Umbilical cord (tissue), 2 donors: ENCODE measurements at places on chromosomes 11 and 22.

GRCh38 chr22:18058371-18059093 lies 19.3 kb upstream of the PEX26 start:
- no peak for DNase-seq

GRCh38 chr22:27597703-27598444 lies 203.7 kb downstream of the MN1 start:
- no peak for DNase-seq

DNA sequence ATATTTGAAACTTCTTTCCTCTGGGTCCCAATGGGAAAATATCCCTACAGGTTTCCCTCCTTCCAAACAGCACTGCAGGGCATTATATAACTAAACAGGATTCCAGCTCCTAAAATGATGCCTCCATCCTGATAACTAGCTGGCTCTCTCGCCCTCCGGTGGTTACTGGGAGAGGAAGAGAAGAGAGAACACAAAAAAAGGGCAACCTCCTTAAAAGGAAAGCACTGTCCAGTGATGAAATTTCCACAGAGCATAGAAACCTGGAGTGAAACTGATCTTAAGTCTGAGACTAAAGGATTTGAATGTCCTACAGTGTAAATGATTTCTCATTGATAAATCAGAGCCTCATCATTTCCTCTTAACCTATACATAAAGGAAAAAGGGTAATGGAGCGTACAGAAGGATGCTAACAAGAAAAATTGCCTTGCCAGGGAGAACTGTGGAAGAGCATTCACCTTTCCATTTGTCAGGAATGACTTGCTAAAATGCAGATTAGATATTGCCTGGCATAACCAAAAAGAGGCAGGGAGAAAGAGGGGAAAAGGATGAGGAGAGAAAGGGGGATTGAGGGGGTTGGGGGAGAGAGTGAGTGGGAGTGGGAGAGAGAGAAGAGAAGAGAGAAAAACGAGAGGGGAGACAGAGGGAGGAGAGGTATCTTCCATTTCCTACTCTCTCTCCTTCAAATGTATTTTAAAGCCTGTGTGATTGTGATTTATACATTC lies 121.3 kb downstream of the APOL5 start:
- DNase-seq: peak; percentile 90

GRCh38 chr11:2517016-2517385 lies 72.2 kb downstream of the KCNQ1 start:
- no peak for DNase-seq

DNA sequence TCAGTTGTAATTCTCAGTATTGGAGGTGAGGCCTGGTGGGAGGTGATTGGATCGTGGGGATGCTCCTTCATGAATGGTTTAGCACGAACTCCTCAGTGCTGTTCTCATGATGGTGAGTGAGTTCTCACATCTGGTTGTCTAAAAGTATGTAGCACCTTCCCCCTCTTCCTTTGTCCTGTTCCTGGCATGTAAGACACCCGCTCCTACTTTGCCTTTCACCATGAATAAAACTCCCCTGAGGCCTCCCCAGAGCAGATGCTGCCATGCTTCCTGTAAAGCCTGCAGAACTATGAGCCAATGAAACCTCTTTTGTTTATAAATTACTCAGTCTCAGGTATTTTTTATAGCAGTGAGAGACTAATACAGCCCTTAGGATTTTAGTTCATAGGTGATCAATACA lies 191.5 kb downstream of the MAML2 start:
- no peak for DNase-seq

- DNase-seq: no peak
Observed at GRCh38 chr22:21736084-21736642, 569 bp upstream of the YPEL1 start.

- no peak for DNase-seq
Observed at GRCh38 chr11:94675239-94675638, 92.9 kb upstream of the AMOTL1 start.

GRCh38 chr11:63488789-63489188 lies 2.2 kb downstream of the PLAAT5 start:
- no peak for DNase-seq

DNA sequence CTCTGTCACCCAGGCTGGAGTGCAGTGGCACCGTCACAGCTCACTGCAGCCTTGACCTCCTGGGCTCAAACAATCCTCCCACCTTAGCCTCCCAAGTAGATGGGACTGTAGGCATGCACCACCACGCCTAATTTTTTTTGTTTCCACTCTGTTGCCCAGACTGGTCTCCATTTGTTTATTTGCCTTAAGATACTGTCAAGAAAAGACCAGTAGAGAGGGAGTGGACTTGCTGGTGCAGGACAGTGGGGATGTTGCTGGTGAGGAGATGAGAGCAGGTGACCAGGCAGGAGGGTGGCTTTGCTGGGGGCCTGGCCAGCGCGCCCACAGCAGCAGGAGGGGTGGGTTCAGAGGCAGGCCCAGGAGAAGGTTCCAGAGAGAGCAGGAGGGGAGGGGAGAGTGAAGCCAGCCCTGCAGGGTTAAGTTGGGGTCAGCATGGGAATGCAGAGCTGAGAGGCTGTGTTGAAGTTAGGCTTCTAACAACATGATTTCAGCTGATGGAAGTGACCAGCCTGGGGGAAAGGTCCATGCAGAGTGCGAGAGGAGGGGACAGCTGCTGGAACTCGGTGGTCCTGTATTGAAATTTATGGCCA lies 35.8 kb downstream of the NADSYN1 start:
- no peak for DNase-seq

- no peak for DNase-seq
Observed at GRCh38 chr11:116118138-116118470, 613.9 kb upstream of the CADM1 start.

DNA sequence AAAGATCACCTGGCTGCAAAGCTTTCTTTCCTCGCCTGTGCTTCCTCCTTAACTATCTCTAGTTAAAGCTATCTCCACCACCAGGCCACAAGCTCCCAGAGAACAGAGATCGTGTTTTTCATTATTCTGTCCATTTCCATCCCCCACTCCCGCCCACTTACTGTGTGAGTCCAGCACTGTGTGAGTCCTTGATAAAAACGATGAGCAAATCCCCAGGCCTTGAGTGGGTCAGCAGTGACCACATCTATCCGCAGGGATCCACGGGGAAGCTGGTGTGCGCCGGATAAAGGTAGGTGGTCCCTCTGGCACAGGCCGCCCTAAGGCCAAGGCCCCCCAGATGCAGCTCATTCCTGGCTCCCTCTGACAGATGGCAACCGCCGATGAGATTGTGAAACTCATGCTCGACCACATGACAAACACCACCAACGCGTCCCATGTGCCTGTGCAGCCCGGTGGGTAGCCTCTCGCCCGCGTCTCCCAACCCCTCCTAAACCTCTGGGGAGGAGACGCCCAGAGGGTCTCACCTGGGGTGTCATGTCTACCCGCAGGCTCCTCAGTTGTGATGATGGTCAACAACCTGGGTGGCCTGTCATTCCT lies 9.3 kb downstream of the TKFC start:
- no peak for DNase-seq

- no peak for DNase-seq
Observed at GRCh38 chr11:59221441-59221840, 8.7 kb upstream of the MPEG1 start.

GRCh38 chr11:77299528-77299993 lies 1.9 kb downstream of the GDPD4 start:
- no peak for DNase-seq

- no peak for DNase-seq
Observed at GRCh38 chr11:34075178-34075820, 23.8 kb downstream of the CAPRIN1 start.

DNA sequence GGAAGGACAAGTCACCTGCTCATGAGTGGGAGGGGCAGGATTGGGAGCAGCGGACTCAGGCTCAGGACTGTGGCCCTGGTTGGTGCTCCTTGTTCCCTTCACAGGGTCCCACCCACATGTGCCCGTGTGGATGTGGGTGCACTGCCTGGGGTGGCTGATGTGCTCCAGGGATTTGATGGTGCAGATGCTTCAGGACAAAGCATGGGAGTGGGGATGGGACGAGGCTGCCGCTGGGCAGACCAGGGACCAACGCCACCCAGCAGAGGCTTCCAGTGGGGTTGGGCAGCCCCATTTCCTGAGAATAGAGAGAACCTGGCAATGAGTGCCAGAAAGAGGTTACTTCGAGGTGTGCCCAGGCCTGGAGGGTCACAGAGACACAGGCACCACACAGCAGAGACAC lies 65.5 kb upstream of the IGLL5 start:
- DNase-seq: no peak

DNA sequence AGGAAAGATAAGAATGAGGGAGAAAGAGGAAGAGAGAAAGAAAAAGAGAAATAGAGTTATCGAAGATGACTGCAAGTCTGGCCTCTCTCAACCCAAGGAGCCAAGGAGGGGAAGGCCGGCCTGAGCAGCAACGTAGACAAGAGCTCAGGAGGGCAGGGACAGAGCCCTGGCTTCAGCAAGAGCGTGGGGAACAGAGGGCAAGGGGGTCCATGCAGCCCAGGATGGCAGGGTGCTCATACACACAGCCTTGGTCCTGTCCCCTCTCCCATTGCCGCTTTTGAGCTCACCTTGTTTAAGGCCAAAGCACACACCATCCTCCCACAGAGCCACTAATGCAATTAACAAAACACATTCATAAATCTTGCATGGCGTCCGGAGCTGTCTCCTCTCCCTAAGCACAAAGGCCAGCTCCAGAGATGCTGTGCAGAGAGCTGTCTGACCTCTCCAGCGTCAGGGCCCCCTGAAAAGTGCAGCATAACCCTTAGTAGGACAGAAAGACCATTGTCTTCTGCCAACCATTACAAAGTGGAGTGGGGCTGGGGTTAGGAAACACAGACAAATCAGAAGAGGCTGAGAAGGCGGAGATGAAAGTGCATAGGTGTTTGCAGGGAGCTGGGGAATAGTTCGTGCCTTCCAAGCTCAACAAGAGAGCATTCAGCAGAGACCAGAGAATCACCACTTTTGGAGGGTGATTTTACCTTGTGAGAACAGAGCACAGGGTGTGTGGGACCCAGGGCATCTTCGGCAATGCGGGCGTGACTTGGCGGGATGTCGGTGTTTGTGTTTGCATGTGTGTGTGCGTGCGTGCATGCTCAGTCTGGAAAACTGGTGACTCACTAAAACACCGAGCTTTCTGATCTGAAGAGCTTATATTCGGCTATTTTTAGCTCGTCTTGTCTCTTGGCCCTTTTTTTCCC lies 28.2 kb upstream of the JAM3 start:
- peak; percentile 98 for DNase-seq

DNA sequence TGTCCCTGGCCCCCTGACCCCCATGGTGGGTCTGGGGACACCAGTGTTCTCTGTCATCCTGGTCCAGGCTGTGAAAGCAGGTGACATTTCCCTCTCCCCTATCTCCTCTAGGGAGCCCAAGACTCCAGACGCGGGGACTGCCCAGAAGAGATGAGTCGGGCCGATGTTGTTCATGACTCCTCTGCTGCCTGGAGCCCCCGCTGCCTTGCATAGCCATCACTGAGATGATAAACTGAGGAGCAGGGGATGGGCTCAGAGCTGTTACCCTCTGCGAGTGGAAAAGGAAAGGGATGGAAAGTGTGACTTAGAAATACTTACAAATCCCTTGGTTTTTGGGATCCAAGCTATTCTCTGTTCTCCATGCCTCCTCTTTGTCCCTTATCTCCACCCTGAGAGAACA lies 209.6 kb downstream of the DSCAML1 start:
- DNase-seq: no peak
